Esophagus muscularis mucosa (tissue), 4 donors: ENCODE measurements at places on chromosomes 13 and 19. TPM values are rescaled to one million over a fixed set of nuclear protein-coding genes. Genes with fewer than 3 reads are reported as not detected.

The ZNF112 gene
- 4.9 TPM for total RNA-seq

The ZNF784 gene
- 6.3 TPM for total RNA-seq

The ZNF490 gene
- total RNA-seq: 3.3 TPM

The HIF3A gene
- total RNA-seq: 196 TPM

The ZNF383 gene
- 9.3 TPM for total RNA-seq

The RETN gene
- total RNA-seq: not detected

The RASAL3 gene
- total RNA-seq: 2.5 TPM

The MRPL34 gene
- 152 TPM for total RNA-seq

DNA sequence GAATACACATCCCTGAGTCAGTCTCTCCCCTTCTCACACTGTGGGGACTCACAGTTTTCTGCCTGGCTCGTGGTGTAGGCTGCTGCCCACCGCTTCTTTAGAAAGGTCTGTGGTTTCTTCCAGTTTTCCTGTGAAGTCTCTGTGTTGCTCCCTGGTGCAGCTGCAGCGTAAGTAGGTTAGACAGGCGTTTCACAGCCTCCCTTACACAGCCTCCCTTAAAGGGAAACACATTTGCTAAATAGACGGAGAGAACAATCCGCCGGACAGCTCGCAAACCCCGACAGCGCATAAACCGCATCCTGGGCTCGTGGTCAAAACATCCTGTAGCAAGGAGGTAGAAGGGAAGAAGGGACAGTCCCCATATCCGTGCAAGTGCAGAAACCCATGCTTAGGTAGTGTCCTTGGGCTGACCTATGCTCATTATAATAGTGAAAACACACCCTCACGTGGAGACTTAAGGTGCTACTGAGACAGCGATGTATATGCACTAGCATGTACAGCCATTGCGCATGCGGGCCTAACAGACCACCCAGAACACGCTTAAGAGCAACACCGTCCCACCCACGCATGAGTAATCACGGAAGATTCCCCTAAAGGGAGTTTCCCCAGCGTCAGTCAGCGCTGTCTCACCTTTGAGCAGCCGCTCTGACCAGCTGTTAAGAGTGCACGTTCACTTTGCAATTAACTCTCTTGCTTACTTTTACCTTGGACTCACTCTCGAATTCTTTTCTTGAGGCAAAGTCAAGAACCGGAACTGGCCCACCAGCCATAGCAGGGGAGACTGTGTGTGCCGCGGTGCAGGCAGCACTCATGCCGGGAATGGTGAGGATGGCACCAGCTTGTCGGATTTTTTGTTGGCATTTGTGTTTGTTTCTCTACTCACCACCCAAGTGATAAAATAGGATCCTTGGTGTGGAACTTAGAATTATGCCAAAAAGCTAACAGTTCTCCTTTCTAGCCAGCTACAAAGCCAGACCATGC lies 16.6 kb downstream of the SIGLEC8 start:
- DNase-seq: no peak

DNA sequence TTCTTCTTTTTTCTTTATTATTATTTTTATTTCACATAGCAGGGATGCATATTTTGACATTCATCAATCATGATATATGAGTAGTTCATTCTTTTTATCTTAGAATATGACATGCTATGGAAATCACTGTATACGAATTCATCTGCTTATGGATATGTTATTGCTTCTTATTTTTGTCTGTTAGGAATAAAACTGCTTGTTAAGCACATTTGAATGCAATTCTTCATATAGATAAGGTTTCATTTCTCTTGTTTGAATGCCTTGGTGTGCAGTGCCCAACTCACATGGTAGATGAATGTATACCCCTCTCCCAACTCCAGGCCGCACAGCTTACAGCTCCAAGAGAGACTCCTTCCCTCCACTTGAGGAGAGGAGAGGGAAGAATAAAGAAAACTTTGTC lies 11.3 kb downstream of the ZNF776 start:
- no peak for DNase-seq

DNA sequence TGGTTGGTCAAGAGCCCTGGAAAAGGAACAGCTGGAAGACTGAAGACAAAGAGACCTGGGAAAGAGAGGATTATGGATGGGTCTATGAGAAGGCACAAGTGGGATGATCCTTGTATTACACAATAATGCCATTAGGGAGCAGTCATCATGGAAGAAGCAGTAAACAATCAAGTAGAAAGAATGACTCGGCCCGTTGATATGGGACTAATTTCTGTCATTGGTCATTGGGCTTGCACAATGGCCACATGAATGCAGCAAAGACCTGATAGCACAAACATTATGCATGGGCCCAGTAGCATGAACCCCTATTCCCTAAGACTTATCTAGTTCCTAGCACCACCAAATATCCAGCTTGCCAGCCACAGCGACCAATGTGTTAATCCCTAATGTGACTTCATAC lies 390.3 kb upstream of the ZNF507 start:
- DNase-seq: no peak

GRCh38 chr13:26198116-26198515 lies 24.0 kb downstream of the RNF6 start:
- DNase-seq: no peak

DNA sequence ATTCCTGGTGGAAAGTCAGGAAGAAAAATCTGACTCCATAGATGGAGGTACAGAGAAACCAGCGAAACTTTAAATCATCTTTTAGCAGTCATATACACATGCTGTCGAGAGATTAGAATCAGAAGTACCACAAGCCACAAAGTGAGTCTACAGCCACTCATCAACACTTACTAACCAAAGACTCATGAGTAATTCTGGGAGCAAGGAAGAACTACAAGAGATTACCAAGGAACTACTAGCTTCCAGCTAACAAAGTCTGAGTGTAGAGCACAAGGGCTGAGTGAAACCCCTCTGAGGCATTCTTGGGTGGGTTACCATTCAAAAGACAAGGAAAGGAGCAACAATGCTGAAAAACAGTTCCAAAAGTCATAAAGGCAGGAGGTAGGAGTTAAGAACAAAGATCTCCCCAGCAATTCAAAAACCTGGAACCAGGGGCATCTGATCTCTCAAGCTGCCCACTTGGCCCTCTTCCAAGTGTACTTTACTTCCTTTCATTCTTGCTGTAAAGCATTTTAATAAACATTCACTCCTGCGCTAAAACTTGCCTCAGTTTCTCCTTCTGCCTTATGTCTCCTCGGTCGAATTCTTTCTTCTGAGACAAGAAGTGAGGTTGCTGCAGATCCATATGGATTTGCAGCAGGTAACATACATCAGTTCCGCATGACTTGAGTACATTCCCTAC lies 13.0 kb downstream of the RBM26 start:
- no peak for DNase-seq

DNA sequence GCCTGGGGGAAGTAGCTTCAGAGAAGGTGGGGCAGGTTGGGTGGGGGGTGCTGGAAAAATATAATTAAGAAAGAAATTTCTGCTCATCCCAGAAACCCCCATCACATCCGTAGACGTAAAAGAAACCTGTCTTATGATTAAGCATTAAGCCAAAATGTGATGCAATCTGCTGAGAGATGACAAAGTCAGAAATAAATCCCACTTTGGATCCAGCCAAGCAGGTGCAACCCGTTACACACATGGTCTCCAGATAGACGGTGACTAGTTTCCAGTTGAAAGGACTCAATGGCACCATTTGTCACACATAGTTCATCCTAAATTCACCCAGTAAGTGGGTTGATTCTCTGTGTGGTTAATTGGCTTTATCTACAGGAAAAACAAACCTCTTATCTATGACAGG lies 34.1 kb downstream of the PSG5 start:
- DNase-seq: no peak

DNA sequence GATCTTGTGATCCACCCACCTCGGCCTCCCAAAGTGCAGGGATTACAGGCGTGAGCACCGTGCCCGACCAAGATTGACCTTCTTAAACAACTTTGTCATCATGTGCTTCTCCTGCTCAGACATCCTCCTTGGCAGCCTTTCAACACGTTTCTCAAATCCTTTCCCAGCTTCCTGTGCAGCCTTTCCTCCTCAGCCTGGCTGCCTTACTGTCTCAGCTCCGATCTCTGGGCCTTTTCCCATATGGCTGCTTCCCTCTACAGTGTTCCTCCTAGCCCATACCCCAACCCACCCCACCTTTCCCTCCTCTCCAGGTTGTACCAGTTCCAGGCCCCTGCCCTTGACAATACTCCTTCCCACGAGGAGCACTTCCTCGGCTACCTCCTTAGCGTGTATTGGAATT lies 7.2 kb downstream of the PHF11 start:
- no peak for DNase-seq

GRCh38 chr19:13082192-13083007 lies 20.3 kb downstream of the LYL1 start:
- no peak for DNase-seq

- no peak for DNase-seq
Measured at GRCh38 chr19:11382898-11383705, 1.0 kb downstream of the EPOR start.

DNA sequence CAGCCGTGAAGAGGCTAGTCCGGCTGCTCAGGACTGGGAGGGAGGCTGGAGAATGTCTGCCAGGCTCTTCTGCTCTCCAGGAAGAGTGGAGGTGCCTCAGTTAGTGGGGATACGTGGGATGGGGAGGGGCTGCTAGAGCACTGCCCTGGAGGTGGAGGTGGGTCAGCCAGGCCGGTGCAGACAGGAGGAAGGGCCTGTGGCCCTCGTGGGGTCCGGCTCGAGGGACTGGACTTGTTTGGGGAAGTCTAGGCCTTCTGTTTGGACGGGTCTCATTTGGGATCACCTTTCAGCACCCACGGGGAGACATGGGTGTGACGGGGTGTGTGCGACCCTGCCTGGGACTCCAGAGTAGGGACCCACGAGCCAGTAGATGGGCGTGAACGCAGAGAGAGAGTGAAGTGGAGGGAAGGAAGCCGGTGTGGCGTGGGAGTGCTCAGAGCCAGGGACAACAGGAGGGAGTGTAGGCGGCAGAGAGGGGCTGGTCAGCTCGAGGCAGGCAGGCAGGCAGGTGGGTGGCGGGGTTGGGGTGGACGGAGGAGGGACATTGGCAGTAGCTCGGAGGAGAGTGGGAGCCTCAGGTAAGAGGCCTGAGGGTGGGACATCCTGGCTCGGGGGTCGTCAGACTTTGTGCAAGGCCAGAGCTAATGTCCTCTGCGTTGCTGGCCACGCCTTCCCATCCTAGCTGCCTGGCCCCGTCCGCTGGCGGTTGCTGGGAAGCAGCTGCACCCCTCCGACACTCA lies 11.5 kb downstream of the EPN1 start:
- no peak for DNase-seq

GRCh38 chr19:28577233-28577632 lies 635.7 kb downstream of the UQCRFS1 start:
- DNase-seq: no peak

GRCh38 chr19:35045667-35046300 lies 4.3 kb downstream of the HPN start:
- no peak for DNase-seq

GRCh38 chr19:44644402-44645016 lies 799 bp downstream of the PVR start:
- no peak for DNase-seq

DNA sequence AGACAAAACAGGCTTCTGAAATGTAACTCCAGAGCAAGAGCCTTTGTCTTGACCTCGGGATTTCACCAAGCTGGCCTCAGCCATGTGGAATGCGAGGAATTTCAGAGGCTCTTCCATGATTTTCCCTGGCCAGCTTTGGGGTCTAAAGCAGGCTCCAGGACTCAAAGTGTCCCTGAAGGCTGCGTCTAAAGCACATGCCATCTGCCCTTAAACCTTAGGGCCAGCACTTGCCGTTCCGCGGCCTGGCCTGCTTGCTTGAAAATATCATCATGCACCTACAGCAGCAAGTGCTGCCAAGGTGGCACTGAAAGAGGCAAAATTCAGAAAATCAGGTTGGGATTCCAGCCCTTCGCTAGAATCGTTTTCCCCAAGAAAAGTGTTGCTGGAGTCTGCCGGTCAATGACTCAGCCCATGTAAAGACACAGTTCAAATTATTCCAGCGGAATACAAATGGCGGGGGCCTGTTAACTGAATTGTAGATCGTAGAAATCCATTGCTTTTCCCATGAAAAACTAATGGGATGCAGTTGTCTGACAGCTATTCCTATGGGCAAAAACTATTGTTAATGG lies 105.7 kb upstream of the RAP2A start:
- peak; percentile 82 for DNase-seq
